IMR-90 (cell line): ENCODE measurements at places on chromosomes 5 and 9. TPM values are rescaled to one million over a fixed set of nuclear protein-coding genes. Genes with fewer than 3 reads are reported as not detected.

The ADRB2 gene
- 3.4 and 4.4 TPM in 2 replicates for total RNA-seq

GRCh38 chr9:21919377-21920362 is 74.5 kb downstream of the CDKN2A start:
- peak; percentile 88 for DNase-seq

- DNase-seq: no peak
Measured at GRCh38 chr9:76629205-76629990, 134.8 kb upstream of the PCA3 start.

DNA sequence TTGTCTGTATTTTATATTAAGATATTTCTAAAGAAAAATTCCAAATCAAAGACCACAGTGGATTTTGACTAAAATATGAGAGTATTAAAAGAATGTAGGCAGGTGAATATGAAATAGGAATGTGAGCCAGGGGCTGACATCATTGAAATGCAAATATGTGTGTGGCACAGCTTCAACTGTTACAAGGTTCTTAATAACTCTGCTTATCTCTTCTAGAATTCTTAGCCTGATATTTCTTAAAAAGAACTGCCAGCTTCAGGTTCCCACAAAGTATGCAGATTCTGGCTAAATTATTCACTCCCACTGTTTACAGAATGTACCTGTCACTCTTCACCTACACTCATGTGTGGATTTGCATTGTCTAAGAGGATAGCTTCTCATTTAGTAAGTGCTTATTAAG is 274.4 kb downstream of the DIRAS2 start:
- no peak for DNase-seq

DNA sequence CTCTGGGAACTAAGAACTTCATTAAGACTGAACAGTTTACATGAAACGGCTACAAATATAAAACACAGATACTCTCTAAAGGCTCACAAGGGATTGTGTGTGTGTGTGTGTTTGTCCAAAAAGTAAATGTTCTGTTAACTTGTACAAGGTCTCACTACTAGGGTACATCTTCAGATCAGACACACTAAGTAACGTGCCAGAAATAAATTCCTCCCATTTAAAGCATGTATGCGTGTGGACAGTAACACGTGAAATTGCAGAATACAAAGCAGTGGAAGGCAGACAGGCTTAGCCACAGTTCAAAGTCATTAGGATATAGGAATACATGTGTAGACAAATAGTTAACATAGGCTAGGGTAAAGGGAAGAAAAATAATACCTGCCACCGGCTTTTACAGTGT is 1.8 kb downstream of the BNC2 start:
- DNase-seq: peak; percentile 28

GRCh38 chr5:145825751-145826180 is 9.4 kb downstream of the PRELID2 start:
- DNase-seq: peak; percentile 69

GRCh38 chr9:117224695-117225094 is 190.2 kb downstream of the ASTN2 start:
- no peak for DNase-seq

GRCh38 chr5:112036206-112036605 is 279.2 kb upstream of the NREP start:
- peak; percentile 3 for DNase-seq

DNA sequence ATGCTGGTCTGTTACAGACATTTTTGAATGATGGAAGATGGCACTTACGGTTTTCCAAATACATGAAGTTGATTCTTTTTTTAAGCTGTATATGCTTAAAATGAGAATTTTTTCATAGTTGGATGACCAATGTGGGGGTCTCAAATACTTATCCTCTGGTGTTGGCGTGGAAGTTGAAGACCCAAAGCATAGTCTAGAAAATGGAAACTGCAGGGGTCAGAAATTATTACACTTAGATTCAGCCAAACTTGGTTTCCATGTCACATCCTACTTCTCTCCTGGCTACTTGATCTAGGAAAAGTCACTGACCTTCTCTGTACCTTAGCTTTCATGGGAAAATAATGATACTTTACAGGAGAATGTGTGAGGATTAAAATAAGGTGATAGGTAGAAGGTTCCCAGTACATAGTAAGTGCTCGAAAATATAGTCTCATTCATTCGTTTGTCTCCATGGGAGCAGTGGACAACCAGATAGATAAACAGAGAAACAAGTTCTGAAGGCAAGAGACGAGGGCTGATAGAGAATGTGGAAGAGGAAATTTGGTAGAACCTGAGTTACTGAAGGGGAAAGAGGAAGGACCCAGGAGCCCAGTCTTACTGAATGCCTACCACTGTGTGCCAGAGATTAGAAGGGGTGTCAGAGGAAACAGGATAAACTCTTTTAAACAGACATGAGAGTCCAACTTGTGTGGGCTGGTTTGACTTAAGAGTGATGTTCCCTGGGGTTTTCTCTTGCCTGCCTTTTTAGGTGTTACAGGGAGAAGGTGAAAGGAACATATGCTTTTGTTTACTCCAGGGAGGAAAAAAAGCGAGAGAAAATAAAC is 560.3 kb upstream of the KLF4 start:
- no peak for DNase-seq

- peak; percentile 61 for DNase-seq
Measured at GRCh38 chr9:105401651-105402050, 46.2 kb upstream of the FSD1L start.

DNA sequence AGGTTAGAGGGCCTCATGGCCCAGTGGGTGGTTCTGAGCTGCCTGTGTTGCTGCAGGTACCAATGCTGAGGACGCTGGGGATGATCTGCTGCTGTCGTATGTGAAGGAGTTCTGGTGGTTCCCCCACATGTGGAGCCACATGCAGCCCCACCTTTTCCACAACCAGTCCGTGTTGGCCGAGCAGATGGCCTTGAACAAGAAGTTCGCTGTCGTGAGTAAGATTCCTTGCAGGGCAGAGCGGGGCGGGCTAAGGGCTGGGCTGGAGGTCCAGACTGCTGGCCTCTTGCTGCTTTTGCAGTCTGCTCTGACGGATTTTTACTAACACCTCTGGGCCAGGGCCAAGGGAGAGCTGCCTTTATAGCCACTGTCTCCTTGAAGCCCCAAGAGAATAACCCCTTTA is 26.9 kb downstream of the NDST1 start:
- no peak for DNase-seq

DNA sequence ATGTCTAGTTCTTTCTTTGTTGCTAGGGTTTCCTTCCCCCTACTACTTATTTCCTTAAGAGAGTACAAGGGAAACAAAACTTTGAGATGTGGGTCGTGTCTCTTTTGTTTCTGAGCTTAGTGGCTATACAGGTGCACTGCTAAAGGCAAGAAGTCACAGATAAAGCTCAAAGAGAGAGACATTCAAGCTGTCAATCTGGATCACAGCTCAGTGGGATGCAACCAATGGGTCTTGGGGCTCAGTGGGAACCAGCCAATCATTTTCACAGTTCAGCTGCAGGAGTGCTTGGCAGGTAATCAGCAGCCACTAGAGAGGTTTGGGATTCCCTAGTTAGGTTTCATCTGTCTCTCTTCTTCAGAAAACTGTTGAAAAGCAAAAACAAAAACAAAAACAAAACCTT is 135.4 kb upstream of the SGCD start:
- DNase-seq: no peak

- DNase-seq: no peak
Measured at GRCh38 chr5:34603378-34603777, 52.8 kb upstream of the RAI14 start.

DNA sequence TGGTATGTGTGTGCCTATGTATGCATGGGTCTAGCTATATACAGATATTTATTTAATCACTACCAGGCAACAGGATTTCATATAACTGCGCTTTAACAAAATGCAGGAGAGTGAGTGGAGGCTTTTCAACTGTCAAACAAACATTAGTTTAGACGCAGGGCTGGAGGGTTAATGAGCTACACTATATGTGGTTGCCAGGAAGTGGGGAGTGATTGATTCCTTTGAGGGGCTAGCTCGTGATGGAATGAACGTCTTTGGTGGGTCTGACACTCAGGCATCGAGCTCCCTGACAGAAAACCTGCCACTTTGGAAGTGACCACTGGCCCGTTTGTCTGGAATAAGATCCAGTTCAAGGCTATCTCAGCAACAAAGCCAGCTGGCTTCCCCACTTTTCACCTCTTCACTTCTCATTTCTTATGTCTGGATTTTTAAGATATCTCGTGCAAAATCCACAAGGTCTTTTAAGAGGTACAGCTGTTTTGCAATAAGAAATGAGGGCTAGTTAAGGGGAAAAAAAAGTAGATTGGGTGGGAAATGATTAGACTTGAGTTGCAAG is 78.0 kb downstream of the CFAP77 start:
- no peak for DNase-seq

DNA sequence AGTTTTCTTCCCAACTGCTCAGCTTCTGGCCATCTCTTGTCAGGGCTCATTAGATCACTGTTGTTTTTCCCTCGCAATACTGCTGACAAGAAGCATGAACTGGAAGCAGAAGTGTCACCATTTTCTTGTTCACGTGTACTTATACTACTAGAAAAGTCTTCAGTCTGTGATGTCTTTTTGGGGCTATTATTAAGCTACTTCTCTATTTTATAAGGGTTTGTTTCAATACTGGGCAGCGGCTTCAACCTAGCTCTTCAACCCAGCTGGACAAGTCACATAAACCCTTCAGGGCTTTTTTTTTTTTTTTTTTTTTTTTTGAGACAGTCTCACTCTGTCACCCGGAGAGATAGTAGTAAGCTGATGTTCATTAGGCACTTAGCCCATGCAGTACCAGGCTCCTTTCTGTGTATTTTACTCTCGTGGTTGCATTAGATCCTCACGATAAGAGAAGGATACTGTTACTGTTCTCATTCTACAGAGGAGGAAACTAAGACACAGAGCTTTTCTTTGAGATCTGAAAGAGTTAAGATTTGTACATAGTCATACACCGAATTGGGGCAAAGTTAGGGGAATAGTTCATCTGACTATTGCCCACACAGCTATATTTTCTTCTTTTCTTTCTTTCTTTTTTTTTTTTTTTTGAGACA is 20.5 kb downstream of the RAPGEF1 start:
- no peak for DNase-seq

GRCh38 chr5:108505608-108506007 is 123.7 kb upstream of the FBXL17 start:
- DNase-seq: no peak

- DNase-seq: no peak
Measured at GRCh38 chr5:134450374-134450773, 38.7 kb upstream of the CDKN2AIPNL start.

The LRRC19 gene
- not detected in 2 replicates for total RNA-seq

- DNase-seq: peak; percentile 49
Measured at GRCh38 chr9:70389621-70390266, 24.7 kb downstream of the KLF9 start.

DNA sequence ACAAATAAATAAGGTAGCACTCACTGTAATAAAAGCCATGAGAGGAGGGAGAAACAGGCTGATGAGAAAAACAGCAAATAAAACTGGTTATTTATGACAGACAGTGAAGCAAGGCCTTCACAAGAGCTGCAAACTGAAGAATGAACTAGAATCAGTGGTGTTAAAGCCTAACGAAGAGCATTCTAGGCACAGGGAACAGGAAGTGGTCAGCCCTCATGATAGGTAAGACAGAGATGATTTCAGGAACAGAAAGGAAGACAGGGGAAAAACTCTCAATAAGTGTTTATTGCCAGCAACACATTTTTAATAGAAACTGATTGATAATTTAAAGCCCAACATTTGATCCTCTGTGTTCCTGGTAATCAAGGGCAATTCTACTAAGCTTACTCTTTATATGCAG is 124.5 kb downstream of the EDIL3 start:
- no peak for DNase-seq
